CD4-positive, alpha-beta T cell (primary cell): ENCODE measurements at places on chromosomes 5 and 9.

DNA sequence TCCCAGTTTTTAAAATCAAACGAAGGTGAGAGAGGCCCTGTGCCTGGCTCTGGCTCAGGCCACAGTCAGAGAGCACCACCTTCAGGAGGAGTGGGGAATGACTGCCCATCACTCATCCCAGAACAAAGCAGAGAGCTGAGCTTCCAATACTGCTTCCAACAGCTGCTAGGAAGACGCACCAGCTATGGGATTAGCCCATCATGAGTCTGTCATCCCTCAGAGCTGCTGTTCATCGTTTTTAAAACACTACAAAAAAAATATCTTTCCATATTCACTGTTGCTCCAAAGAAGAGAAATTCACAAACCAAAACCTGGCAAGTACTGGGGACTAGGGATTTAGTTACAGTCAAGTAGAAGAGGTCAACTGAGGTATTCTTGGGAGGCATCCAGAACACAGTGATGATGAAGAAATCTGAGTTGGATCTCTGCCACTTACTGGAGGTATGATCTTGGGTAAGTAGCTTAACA, 102.4 kb downstream of the CDK5RAP2 start:
- no peak for DNase-seq

GRCh38 chr9:88872192-88872946, 118.9 kb upstream of the S1PR3 start:
- no peak for DNase-seq

- DNase-seq: no peak
Observed at GRCh38 chr5:149645236-149645635, 63.9 kb downstream of the ARHGEF37 start.

DNA sequence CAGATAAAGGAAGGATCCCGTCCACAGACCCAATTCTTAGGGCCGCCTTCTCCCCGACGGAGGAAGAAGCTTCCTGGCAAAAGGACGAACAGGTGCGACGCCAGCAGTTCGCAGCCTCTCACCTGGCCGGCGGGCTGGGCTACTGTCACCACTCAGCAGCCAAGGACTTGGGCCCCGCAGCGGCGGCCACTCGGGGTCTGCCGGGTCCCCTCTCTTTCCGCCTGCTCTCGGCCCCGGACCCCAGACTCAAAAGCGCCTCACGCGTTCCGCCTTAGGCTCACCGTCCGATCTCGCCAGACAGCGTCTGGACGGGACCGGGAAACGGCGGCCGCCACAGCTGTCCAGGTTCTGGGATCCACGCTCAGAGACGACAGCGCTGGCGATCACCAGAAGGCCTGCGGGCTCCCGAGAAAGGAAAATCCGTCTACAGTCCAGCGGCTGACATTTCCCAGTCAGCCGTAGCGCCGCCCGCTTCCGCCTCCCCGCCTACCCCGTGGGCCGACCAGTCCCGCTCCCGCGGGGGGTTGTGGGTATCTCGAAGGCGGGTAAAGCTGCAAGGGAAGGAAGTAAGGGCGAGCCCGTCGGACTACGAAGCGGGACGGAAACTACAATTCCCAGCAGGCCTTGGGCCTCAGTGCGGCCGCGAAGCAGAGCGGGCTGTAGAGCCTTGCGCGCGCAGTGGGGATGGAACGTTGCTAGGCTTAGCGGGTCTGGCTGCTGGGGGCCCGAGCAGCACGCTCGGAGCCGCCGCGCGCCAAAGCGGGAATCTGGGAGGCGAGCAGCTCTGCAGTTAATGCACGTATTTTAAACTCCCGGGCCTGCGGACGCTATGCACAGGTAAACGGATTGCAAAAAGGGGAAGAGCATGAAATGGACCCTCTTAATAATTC, at the start of the genes LMBRD2 and SKP2:
Gene LMBRD2, minus strand, starts transcription at position 454 of the 890 bp plus-strand sequence. CDS start 8,538 bp downstream, outside the sequence.
Gene SKP2, plus strand, starts transcription at position 678 of the 890 bp plus-strand sequence. Its CDS starts 152 bp downstream, at position 830.
- peak; percentile 93 for DNase-seq

GRCh38 chr5:14449052-14449661, 132.4 kb upstream of the OTULINL start:
- no peak for DNase-seq

DNA sequence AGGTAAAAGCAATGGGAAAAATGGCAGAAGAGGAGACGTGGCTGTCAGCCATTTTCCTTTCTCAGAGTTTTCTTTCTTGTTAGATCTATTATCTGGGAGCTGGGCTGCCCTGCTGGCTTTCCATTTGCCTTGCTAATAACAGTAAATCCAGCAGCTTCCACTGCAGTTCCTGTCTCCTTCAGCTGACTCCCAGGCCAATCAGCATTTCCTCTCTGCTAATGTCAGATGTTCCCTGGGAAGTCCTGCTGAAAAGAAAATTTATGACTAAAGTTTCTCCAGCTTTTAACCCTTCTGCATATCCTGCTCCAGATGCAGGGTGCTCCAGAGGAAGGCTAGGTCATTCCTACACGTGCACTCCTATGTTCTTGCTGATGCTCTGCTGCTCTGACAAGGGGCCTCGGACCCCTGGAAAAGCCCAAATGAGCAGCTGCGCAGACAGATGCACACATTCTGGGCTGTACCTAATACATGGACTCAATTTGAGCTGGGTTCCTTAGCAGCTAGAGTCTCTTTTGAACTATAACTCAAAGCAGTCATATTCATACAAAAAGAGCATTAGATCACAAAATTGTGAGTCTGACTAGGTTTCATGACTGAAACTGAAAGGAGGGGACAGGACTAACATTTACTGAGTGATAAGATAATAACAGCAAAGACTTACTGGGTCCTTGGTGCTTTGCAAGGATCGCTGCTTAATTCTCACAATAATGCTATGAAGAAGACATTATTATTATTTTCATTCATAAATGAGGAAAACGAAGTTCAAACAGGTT, 182.2 kb downstream of the MAPKAP1 start:
- DNase-seq: no peak

GRCh38 chr9:89145097-89145496, 33.5 kb downstream of the SHC3 start:
- no peak for DNase-seq

GRCh38 chr5:73515232-73515631, 17.0 kb downstream of the BTF3 start:
- no peak for DNase-seq

DNA sequence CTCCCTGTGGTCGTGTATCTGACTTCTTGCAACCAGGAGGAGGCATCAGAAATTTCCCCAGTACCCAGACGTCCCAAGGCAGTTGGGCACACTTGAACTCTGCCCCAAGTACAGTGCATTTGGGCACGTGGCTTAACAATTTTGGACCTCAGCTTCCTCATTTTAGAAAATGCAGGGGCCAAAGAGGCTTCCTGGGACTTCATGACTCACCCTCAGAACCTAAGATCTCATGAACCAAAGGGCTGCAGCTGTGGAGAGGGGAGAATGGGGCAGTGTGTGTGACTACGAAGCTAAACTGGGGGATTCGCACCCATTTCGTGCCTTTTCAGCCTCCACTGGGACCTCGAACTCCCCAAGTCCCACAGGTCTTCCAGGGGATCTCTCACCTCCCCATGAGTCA, 59.2 kb downstream of the SYK start:
- DNase-seq: no peak

DNA sequence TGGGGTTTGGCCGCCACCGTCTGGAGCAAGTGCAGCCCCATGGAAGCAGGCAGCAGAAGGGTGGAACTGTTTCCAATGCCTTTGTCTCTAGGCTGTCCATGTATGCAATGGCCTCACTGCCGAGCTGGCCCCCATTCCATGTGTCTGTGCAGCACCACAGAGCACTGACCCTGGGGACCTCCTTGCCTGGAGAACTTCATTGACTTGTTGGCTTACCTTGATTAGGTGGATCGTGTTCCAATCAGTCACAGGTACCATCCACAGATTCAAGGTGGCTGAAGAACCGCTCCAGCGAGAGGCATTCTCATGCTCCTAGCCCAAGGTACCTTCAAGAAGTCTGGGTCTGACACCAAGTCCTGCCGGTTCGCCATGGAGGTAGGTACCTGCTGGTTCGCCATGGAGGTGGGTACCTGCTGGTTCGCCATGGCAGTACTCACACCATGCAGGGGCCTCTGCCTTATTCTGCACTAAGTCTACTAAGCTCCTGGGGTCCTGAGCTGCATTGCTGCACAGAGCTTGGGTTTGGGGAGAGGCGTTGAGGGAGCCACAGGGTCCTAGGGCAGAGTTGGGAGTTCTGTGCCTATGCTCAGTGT, 358.3 kb upstream of the IRX1 start:
- no peak for DNase-seq

GRCh38 chr5:148952097-148952867, 110.6 kb downstream of the SH3TC2 start:
- no peak for DNase-seq

DNA sequence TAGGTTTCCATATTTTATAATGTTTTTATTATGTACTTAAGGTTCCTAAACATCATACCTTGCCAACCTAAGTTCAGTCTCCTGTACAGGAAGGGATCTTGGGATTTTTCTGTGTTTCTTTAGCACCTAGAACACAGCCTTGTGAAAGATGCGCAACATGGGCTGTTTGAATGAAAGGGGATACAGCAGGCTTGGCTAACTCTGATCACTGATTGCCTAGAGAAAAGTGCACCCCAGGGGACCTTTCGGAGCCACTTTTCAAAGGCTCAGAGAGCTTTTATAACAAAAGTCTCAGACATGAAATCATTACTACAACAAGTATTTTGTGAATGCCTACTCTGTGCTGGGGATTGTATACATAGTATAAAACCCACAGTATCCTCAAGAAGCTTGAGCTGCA, 261.6 kb downstream of the BNC2 start:
- no peak for DNase-seq

DNA sequence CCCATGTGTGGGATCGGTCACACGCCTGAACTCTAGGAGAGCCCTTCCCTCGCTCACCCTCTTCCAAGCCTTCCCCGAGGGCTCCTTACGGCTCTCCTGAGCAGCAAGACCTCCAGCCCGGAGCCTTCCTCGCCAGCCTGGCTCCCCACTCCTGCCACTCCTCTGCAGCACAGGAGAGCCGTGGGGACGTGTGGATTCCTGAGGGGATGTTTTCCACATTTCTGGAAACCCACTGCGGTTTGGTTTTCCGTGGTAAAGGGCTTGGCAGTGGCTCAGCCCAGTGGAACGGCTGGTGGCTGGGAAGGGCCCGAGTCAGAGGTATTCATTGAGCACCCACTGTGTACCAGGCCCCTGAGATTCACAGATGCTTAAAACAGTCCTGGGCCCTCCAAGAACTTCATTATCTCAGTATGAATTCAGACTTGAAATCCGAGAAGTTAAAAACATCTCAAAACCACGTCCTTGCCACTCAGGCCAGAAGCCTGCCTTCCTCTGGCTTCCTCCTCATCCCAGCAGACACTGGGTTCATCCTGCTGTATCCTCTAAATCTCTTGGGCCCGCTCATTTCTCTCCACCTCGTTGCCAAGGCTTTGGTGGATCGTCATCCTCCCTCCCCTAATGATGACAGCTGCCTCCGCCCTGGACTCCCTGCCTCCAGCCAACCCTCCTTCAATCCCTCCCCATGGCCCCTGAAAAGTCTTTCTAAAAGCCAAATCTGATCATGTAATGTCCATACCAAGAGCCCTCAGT, 109.6 kb downstream of the FGF18 start:
- DNase-seq: no peak

DNA sequence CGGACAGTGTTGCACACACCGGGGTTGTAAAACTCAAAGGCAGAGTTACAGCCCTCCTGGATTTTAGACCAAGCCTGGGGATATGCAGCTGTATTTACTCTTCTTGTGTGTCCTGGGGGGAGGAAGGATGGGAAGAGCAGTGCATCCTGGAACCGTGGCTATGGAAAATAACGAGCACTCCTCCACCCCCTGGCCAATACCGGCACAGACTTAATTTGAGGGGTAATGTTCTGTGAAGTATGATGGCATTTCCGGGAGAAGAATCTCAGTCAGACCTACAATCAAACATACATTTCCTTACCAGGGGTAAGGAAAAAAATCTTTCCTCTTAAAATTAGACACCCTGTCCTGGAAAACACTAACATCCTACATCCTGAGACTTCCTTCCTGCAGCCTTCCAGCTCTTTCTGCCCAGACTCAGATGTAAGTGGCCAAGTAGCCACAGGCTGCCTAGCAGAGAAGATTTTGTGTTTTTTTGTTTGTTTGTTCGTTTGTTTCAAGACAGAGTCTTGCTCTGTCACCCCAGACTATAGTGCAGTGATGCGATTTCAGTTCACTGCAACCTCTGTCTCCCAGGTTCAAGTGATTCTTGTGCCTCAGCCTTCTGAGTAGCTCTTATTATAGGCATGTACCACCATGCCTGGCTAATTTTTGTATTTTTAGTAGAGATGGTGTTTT, 11.0 kb upstream of the ERMP1 start:
- no peak for DNase-seq

GRCh38 chr5:132815454-132815853, 2.4 kb downstream of the SOWAHA start:
- no peak for DNase-seq

DNA sequence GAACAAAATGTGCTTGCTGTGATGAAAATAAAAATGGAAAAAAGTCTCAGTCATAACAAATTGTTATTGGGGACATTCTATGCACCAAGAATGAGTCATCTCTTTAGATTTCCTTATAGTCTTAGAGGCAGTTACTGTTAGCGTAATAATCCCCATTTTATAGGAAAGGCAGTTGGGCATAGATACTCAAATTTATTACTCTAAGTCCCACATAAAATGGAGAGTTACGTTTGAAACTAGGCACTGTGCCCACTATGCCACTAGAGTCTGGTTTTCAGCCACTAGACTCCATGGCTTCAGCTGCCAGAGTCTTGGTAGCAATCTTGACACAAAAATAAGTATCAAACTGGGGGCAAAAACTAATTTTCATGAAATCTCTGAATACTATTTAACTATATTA, 317.9 kb upstream of the MEF2C start:
- DNase-seq: no peak

DNA sequence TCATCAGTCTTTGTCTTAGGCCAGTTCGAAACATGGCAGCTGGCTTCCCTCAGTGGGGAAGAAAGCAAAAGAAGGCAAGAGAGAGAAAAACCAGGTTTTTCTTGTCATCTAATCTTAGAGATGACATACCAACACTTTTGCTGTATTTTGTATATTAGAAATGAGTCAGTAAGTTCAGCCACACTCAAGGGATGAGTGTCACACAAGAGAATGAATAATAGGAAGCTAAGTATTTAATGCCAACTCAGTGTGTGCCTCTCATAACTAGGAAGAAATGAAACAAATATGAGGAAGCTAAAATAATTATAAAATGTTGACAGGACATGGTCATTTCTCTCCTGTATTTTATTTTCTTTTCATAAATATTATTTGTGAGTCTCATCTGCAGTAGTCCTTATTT, 65.3 kb downstream of the CDH12 start:
- DNase-seq: no peak

- DNase-seq: no peak
Observed at GRCh38 chr5:109574985-109575384, 114.7 kb upstream of the MAN2A1 start.

GRCh38 chr5:13664377-13664776, 280.1 kb downstream of the DNAH5 start:
- no peak for DNase-seq

DNA sequence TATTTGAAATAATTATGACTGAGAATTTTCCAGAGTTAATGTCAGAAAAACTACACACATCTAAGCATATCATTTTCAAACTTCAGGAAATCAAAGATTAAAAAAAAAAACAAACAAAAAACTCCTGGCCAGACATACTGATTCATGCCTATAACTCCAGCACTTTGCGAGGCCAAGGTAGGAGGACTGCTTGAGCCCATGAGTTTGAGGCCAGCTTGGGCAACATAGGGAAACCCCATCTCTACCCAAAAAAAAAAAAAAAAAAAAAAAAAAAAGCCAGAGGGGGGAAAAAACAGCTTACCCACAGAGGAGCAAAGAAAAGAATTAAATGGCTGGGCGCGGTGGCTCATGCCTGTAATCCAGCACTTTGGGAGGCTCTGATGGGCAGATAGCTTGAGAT, 22.4 kb downstream of the EFCAB9 start:
- DNase-seq: no peak
